Activated CD4-positive, alpha-beta T cell treated with anti-CD3 and anti-CD28 coated beads, Interleukin-2, amount 50 U/mL, for 16 hours (primary cell): ENCODE measurements at places on chromosomes 1 and 21.

DNA sequence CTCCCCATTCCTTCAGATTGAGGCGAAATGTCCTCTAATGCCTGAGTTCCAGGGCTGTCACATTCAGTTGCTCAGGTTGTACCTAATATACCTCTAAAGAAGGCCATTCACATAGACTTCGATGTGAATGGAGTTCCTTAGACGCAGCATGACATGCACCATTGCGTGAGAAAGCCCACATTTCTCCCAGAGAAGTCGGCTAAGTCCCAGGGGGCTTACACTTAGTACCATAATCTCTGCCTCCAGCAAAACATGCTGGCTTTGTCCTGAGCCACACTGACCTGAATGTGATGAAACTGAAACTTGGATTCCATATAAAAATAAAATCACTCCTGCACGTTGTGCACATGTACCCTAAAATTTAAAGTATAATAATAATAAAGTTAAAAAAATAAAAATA is 23.2 kb upstream of the SLC2A1 start:
- no peak for DNase-seq

DNA sequence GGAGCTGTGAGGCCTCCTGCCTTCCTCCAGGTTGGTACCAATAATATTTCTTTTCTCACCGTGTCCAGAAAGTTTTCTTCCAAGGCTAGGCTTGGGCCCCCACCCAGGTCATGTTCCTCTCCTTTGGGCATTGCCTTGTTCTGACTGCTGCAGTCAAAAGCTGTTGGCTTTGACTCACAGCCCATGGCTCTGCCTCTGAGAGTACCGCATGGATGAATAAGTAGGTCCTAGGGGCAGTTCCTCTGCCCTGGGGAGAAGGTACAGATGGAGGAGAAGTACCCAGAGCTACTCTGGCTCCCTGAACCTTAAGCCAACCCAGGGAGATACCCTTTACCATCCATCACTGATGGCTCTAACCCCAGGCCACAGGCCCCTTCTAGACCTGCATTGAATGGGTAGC is 115.0 kb downstream of the NAV1 start:
- no peak for DNase-seq

DNA sequence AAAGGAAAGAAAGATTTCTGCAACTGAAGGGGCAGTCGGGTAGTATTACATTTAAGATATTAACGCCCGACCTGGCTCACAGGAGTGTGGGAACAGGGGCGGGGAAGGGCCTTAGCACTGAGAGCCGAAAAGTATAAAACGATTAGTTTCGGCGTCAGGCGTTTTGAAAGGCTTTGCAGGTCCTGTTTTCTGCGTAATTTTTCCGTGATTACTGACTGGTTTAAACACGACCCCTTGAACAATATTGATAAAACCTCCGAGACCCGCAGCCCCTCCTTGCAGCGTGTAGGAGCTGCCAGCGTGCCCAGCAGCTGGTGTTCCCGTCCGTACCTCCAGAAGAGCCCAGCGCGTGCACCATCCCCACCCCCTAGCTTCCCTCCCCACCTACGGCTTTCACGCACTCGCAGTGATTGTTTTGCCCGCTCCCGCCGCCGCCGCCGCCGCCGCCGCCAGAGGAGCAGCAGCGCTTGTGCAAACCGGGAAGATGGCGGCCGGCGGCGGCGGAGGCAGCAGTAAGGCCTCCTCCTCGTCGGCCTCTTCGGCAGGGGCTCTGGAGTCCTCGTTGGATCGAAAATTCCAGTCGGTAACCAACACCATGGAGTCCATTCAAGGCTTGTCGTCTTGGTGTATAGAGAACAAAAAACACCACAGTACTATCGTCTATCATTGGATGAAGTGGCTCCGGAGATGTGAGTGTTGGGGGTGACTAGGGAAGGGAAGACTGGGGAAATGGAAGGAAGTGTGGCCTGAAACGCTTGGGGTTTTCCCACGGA is 470 bp downstream of the RPRD2 start:
- DNase-seq = peak; percentile 79

DNA sequence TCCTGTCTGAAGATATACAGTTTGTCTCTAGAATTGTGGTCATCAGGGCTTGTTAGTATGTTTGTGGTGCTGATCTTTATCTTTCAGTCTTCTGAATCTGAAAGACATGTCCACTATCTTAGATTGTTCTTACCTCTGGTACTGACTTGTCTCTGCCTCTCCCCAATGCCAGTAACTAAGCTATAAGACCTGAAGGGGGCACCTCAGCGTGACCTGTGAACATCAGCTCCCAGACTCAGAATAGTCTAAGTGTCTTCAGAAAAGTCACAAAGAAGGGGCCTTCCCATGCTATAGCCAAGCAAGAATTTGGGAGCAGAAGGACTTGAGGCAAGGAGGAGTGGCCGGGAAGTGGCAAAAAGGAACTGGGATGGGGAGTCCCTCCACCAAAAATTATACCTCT is 178.1 kb downstream of the NTNG1 start:
- no peak for DNase-seq

DNA sequence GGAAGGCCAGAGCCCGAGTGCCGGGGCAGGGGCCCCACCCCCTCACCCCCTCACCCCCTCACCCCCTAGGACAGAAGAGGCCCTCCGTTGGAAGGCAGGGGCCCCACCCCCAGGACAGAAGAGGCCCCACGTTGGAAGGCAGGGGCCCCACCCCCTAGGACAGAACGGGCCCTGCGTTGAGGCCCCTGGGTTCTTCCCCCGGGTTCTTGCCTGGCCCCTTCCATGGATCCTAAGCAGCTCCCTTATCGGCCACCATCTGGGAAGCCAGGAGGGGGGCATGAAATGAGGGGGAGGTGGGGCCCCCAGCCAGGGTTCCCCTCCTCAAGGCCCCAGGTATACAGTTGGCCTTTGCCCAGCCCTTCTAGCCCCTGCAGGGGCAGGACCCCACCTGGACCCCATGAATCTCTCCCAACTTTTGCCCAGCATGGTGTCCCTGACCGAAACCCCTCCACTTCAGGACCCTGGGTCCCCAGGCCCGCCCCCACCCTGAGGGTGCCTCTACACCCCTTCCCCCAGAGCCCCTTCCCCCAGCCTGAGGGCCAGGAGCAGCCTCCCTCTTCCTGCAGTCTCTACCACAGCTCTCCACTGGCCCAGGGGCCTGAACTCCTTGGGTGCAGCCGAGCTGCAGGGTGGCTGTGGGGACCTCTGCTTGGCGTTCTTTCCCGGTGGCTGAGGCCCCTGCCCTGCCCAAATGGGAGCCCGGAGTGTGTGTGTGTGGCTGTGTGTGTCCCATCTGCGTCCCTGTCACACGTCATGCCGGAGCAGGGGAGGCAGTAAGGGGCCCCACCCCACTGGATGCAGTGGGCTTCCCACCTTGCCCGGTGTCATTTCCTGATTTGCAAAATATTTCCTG is 4.3 kb upstream of the VWA1 start:
- DNase-seq = no peak

- peak; percentile 11 for DNase-seq
These were observed 36.7 kb upstream of the APOBEC4 start for GRCh38 chr1:183689762-183690204.

DNA sequence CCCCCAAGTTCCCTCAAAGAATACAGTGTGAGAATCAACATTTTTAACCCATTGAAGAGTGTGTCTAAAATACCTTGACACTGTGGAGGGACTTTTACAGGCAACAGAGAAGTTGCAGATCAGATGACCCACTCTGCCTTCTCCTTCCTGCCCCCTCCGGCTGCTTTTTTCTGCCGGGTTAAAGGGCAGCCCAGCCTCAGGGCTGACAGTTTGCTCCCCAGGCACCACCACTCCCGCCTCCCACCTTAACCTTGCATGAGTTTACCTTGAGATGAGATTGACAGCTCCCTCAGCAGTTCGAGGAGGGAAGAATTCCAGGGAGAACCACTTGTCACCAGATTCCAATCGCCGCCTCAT is 3.2 kb downstream of the MTHFR start:
- DNase-seq = no peak

- DNase-seq = no peak
These were observed 45.2 kb upstream of the SSX2IP start for GRCh38 chr1:84735483-84735882.

- no peak for DNase-seq
These were observed 42.2 kb upstream of the MAGOH start for GRCh38 chr1:53280496-53280895.

DNA sequence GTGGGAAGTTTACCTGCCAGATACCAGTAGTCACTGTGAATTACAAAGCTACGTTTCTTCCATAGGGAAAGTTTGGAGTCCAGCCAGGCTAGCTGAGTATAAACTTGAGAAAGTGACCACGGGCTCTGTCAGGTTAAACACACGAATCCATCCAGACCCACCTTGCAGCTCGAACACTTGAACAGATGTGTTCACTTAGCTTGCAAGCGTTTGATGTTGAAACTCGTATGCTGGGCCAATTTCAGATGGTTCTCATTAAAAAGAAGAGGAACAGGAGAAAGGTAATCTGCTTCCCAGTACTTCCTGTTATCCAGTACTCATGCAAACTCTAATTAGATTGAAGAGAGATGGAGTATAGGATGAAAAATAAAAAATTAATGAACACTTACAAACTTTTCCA is 636.4 kb downstream of the SMYD3 start:
- DNase-seq = no peak

DNA sequence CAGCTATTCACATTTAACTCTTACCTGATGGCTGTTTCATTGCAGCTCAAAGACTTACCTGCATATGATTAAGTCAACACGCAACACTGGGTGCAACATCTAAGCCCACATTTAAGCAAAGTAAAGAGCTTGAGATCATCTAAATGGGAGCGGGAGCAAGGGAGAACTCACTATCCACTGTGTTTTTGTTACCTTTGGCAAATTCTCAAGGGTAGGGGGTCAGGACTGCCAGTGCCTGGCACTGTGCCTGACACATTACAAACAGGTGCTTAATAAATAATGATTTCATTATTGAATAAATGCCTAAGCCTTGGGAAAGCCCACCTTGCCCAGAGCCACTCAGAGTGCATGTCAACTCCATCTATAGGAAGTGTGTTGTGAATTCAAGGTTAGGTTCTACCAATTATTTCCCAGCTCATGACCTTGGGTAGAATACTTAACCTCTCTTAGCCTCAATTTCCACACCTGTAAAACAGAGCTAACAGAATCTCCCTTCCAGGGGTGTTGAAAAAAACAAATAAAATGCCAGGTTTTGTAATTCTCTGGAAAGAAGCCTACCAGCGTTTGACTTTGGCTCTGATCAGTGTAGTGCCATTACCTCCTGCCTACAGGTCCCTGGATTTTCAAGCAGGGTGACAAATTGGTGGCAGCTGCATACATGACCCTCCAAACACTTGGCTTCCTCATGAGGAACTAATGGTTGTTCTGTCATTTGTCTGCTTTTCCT is 109.7 kb downstream of the TGFBR3 start:
- no peak for DNase-seq

- no peak for DNase-seq
These were observed 9.5 kb downstream of the KDM4A start for GRCh38 chr1:43659212-43660166.
